ENCODE measurements at places on chromosomes 3 and 15. TPM values are rescaled to one million over a fixed set of nuclear protein-coding genes. Genes with fewer than 3 reads are reported as not detected.

- DNase-seq, result no peak
Measured at GRCh38 chr3:111730143-111730542, 128.9 kb upstream of the PHLDB2 start.

DNA sequence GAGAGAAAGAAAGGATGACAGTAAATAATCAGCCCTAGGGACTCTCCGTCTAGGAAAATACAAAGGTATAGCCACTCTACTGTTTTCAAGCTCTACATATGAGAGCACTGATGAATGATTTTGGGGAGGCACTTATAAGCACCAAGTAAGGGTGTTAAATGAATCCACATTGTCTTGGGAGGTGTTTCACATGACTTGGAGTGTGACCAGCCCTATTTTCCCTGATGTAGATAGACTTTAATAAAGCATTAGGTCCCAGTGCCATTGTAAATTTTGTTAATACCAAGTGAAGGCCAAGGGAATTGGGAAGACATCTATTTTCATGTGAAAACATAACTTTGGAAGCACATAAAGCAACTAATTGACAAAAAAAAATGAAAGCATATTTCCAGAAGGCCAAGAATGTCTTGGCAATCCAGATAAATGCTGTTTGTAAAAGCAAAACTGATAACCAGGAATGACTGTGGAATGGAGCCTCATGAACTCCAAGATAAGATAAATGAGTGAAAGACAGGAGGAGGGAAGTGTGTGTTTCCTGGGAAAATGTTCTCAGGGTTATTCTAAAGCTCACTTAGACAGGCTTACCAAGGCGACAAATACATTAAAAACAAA, 96.0 kb upstream of the MYZAP start:
- DNase-seq, result no peak

POPDC2 gene
- total RNA-seq, result 13.9 TPM

GCNT3 gene
- total RNA-seq, result 1.8 TPM

ATP13A5 gene
- not detected for total RNA-seq

Measured in ureter (tissue), 1 donor.